Foreskin keratinocyte (primary cell): ENCODE measurements at places on chromosomes 2 and 18. TPM values are rescaled to one million over a fixed set of nuclear protein-coding genes. Genes with fewer than 3 reads are reported as not detected.

The MYL1 gene
- total RNA-seq, result not detected in 2 replicates

The SPDYA gene
- 0.35 and 0.41 TPM in 2 replicates for total RNA-seq

The MC4R gene
- total RNA-seq, result not detected in 2 replicates

The NCKAP5 gene
- 1.3 and 3.0 TPM in 2 replicates for total RNA-seq

The ALPG gene
- total RNA-seq, result not detected in 2 replicates

The ANTXR1 gene
- total RNA-seq, result 30.3 and 31.0 TPM in 2 replicates

The KRCC1 gene
- 23.0 and 23.2 TPM in 2 replicates for total RNA-seq

The FAM110C gene
- 10.6 and 11.9 TPM in 2 replicates for total RNA-seq

The LYPD1 gene
- not detected in 2 replicates for total RNA-seq

The RMDN2 gene
- 2.4 and 3.5 TPM in 2 replicates for total RNA-seq

The CYP27A1 gene
- total RNA-seq, result 0.44 and 0.56 TPM in 2 replicates

The CD207 gene
- not detected in 2 replicates for total RNA-seq

The G6PC2 gene
- total RNA-seq, result not detected in 2 replicates

The PRKAG3 gene
- total RNA-seq, result not detected in 2 replicates

The ERICH2 gene
- 1.3 and 2.5 TPM in 2 replicates for total RNA-seq

The XDH gene
- total RNA-seq, result 19.3 and 23.6 TPM in 2 replicates

The RGPD3 gene
- 0.14 TPM in 2 replicates for total RNA-seq

The UGT1A5 gene
- total RNA-seq, result 0.53 and 0.82 TPM in 2 replicates

The AMER3 gene
- not detected in 2 replicates for total RNA-seq

The CD8B2 gene
- total RNA-seq, result not detected in 2 replicates

The NEB gene
- under 0.01 and 0.27 TPM in 2 replicates for total RNA-seq

The B4GALT6 gene
- total RNA-seq, result 7.8 and 8.3 TPM in 2 replicates

The TUBA4B gene
- not detected in 2 replicates for total RNA-seq

The GPAT2 gene
- 2.8 and 4.5 TPM in 2 replicates for total RNA-seq

The FKBP1B gene
- total RNA-seq, result 15.2 and 16.7 TPM in 2 replicates

The NCK2 gene
- total RNA-seq, result 46.0 and 66.3 TPM in 2 replicates

The LCT gene
- not detected in 2 replicates for total RNA-seq
